ENCODE measurements at places on chromosomes 6 and 20. TPM values are rescaled to one million over a fixed set of nuclear protein-coding genes. Genes with fewer than 3 reads are reported as not detected.
A peak's percentile ranks its signal among the peaks of the same experiment; 100 is the strongest.

The FNDC11 gene
- 0.13 TPM for polyA plus RNA-seq

The PRKN gene
- polyA plus RNA-seq, result 4.6 TPM

- no peak for DNase-seq
These were observed 299.4 kb upstream of the SOX4 start for GRCh38 chr6:21294144-21294543.

The KCNK16 gene
- not detected for polyA plus RNA-seq

The DEFB124 gene
- polyA plus RNA-seq, result 1.3 TPM

The CALHM6 gene
- 1.5 TPM for polyA plus RNA-seq

DNA sequence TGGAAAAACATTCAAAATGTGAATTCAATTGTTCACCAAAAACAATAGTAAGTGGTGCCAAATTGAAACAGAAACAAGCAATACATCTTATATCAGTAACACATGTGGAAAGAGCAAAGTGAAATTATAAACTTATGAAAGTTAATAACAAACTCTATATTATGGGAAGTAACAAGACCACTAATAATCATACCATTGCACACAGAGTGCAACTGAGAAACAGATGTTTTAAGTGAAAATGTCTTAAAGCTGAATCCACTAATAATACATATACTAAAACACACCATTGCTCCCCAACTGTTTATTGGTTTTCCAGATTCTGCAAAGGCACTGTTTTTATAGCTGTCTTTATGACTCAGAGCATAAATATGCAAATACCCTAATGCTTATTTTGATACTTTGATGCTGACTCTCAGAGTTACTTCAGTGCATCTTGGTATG lies 292.3 kb downstream of the RFPL4B start:
- peak; percentile 71 for DNase-seq

- DNase-seq, result no peak
These were observed 9.4 kb downstream of the ABCC10 start for GRCh38 chr6:43436577-43437282.

GRCh38 chr6:128925765-128926164 lies 42.8 kb downstream of the LAMA2 start:
- DNase-seq, result no peak

DNA sequence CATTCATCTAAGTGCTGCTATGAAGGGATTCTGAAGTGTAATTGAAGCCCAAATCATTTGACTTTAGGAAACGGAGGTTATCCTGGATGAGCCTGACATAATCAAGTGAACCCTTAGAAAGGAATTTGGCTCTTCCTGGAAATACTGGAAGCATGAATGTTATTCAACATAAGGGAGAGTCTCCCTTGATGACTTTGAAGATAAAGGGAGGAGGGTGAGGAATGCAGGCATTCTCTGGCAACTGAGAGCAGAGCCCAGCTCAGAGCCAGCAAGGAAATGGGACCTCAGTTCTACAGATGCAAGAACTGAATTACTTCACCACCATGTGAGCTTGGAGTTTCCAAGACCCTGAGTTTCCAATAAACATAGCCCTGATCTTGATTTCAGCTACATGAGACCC lies 168.2 kb downstream of the DLL1 start:
- no peak for DNase-seq

The F13A1 gene
- polyA plus RNA-seq, result 27.4 TPM

The HCRTR2 gene
- polyA plus RNA-seq, result not detected

The VNN1 gene
- 0.28 TPM for polyA plus RNA-seq

DNA sequence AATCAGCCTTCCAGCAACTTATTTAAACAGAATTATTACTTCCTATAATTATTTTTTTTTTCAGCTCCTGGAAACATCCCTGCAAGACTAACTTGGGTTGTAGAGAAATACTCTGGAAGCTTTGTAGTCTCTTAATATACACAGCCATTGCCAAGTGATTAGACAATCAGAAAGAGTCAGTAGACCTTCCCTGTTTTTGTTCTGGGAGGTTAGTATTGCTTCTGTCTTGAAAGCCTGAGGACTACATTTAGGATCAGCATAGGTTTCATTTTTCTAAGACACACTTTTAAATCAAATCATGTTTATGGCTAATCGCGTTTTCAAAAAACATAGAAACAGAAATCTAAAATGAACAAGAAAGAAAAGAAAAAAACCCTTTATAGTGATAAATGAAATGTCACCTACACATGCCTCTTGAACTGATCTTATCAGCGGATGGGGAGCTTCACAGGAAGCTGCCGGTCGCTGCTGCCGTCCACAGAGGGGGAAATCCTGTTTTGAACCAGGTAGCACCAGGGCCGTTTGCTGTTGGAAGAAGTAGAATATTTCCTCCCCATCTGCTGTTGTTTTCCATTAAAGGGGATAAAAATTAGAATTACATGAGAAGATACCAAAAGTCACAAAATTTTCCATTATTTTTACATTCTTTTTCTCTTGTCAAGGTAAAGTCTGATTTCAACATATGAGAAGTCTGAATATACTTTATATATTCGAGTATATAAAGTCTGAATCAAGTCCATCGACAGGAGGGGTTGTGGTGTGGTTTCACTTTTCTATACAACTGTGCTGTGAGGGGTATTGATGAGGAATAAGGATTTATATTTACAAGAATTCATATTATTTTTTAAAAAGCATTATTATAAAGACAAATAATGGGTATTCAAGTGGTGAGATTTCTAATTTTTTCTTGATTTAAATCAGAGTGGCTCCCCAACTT lies 94.6 kb downstream of the ARMC2 start:
- DNase-seq, result no peak

The PI3 gene
- not detected for polyA plus RNA-seq

The FERMT1 gene
- polyA plus RNA-seq, result 0.18 TPM

The FAM209B gene
- 0.27 TPM for polyA plus RNA-seq

The HLA-G gene
- polyA plus RNA-seq, result 3.3 TPM

DNA sequence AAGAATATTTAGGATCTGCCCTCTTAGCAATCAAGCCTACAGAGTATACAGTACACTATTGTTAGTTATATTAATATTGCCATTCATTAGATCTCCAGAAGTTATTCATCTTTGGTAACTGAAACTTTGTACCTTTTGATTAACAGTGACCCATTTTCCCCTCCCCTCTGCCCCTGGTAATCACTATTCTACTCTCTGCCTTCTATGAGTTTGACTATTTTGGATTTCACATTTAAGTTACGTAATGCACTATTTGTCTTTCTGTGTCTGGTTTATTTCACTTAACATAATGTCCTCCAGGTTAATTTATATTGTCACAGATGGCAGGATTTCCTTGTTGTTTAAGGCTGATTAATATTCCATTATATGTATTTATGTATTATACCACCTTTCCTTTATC lies 86.0 kb upstream of the TINAG start:
- DNase-seq, result no peak

DNA sequence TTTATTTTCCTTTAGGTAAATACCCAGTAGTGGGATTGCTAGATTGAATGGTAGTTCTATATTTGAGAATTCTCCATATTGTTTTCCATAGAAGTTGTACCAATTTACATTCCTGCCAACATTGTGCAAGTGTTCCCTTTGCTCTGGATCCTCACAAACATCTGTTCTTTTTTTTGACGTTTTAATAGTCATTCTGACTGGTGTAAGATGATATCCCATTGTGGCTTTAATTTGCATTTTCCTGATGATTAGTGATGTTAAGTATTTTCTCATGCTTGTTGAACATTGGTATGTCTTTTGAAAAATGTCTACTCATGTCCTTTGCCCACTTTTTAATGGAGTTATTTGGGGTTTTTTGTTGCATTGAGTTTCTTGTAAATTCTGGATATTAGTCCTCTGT lies 85.6 kb downstream of the UBE3D start:
- DNase-seq, result no peak

DNA sequence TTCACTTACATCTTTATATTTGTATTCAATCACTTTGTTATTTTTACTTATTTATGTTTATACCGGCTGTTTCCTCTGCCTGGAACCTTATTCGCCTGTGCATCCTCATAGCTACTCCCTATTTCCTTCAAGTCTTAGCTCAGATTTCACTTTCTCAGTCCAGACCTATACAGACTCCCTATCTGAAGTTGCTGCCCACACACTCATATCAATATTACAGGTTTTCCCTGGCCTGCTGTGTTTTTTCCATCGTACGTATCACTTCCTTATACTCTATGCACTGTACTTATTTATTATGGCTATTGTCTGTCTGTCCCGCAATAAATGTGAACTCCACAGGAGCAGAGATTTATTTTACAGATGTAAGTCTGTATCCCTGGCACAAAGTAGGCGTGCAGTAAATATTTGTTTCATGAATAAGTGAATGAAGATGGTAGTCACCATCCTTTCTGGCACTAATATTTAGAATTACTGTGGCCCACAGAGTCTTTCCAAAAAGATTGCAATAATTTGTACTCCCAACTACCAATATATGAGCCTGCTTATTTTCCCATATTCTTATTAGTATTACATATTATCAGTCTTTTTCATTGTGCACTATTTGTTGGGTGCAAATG lies 64.9 kb downstream of the TNFAIP3 start:
- no peak for DNase-seq

DNA sequence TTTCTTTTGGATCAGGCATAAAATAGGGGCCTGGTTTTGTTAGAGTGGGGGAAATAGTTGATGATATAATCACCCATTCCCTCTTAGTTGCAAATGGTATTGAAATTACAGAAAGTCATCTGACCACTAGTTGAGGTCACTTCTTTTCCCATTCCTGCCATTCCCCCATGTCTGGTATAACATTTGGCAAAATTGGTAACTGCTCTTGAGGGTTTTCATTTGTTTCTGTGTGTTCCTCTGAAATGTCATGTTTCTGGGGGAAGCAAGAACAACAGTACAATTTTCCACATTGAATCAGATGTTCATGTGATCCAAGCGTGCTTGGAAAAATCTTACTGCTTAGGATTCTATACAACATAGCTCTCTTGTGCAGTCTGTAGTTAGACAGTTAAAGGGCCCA lies 7.3 kb downstream of the AIG1 start:
- no peak for DNase-seq

GRCh38 chr6:72950114-72950860 lies 275.0 kb downstream of the KHDC1L start:
- no peak for DNase-seq

The ADAM33 gene
- polyA plus RNA-seq, result 71.3 TPM
